ENCODE measurements at places on chromosomes 11 and 22. TPM values are rescaled to one million over a fixed set of nuclear protein-coding genes. Genes with fewer than 3 reads are reported as not detected.

The GGT1 gene
- total RNA-seq: 1.8 TPM

The FJX1 gene
- 97.0 TPM for total RNA-seq

The CCDC116 gene
- 0.22 TPM for total RNA-seq

The PKDREJ gene
- total RNA-seq: not detected

The BET1L gene
- total RNA-seq: 21.6 TPM

The PC gene
- 17.7 TPM for total RNA-seq

The NAALAD2 gene
- 5.6 TPM for total RNA-seq

The MED17 gene
- total RNA-seq: 35.4 TPM

The NDUFS8 gene
- 96.4 TPM for total RNA-seq

The OTOG gene
- not detected for total RNA-seq

The EFCAB6 gene
- 3.6 TPM for total RNA-seq

The SLC22A9 gene
- not detected for total RNA-seq

The PLEKHB1 gene
- 2.5 TPM for total RNA-seq

The BCO2 gene
- 15.3 TPM for total RNA-seq

The CARD18 gene
- total RNA-seq: not detected

The SEPTIN3 gene
- total RNA-seq: 0.37 TPM

All from uterine smooth muscle cell (primary cell).